SK-MEL-5 (cell line): ENCODE measurements at places on chromosomes 16 and 17. TPM values are rescaled to one million over a fixed set of nuclear protein-coding genes. Genes with fewer than 3 reads are reported as not detected.

DNA sequence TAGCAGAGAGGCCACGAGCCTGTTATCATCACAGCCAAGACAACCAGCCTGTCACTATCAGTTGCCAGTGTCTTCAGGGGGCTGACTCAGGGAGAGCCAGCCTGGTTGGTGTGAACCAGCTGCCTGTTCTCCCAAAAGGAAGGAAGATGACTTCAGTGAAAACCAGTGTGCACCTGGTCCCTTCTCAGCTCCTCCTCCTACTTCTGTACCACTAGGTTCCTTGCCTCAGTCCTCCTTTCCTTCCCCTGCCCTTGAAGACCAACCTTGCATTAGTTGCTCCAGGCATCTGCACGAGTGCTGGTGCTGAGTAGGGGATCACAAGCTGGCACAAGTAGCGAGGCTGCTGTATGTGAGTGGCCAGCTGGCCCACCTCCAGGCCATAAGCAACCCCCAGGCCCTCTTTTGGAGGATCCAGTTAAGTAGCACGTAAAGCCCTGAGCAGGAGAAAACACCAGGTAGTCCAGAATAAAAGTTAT lies 8.5 kb downstream of the TUBG1 start:
- DNase-seq: no peak

GRCh38 chr17:44782326-44782850 lies 23.6 kb downstream of the ADAM11 start:
- DNase-seq: no peak

DNA sequence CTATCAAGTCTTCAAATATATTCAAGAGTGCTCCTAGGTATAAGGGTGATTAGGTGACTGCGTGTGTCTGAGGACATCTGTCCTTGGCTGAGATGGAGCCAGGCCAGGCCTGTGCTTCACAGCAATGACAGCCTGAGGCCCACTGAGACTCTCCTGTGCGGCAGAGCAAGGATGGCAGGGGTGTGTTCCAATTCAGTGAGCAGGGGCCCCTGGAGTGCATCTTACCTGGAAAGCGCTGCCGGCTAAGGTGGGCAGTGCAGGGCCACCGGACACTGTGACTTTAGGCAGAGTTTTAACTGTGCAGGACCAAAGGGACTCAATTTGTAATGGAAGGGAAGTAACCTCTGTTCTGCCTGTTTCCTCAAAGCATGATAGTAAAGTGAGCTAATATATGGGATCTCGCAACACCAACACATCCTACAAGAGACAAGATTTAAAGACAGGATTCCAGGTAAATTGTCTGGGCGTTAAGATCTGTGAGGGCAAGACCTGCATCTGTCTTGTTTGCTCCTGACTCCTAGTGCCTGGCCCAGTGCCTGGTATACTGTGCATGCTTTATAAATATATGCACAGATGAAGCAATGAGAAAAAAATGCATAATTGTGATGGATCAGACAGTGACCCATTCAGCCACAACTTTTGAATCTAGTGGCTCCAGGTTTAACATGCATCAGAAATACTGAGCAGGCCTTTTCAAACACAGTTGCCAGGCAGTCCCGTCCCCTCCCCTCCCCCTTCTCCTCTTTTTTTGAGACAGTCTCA lies 86.7 kb downstream of the MRC2 start:
- DNase-seq: no peak

GRCh38 chr17:54153423-54153822 lies 330.7 kb downstream of the KIF2B start:
- no peak for DNase-seq

DNA sequence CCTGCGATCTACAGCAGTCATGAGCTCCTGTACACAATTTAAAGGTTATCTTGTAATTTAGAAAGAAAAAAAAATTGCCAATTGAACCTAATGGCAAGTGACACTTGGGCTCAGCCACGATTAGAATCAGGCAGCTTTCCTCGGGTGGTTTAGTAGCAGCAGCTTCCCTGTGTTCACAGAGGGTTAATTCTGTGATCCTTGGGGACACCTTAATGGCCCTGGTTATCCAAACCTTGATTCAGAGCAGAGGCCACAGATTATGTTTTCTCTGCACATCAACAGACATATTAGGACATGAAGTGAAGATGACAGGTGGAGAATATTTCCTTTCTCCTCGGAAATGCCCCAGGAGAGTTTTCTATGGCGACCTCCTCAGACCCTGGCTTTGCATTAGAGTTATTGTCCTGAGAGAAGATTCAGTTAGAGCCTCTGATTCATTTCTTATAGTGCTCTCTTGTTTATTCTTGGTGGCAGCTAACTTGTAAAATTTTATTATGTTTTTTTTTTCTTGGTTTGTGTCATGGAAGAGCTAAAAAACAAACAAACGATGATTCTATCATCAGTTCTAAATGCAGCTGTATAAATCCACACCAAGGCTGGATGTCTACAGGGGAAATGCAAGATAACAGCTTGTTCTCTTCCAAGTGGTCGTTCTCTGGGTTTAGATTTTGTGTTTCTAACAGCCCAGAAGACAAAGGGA lies 351.2 kb upstream of the DYNLRB2 start:
- no peak for DNase-seq

DNA sequence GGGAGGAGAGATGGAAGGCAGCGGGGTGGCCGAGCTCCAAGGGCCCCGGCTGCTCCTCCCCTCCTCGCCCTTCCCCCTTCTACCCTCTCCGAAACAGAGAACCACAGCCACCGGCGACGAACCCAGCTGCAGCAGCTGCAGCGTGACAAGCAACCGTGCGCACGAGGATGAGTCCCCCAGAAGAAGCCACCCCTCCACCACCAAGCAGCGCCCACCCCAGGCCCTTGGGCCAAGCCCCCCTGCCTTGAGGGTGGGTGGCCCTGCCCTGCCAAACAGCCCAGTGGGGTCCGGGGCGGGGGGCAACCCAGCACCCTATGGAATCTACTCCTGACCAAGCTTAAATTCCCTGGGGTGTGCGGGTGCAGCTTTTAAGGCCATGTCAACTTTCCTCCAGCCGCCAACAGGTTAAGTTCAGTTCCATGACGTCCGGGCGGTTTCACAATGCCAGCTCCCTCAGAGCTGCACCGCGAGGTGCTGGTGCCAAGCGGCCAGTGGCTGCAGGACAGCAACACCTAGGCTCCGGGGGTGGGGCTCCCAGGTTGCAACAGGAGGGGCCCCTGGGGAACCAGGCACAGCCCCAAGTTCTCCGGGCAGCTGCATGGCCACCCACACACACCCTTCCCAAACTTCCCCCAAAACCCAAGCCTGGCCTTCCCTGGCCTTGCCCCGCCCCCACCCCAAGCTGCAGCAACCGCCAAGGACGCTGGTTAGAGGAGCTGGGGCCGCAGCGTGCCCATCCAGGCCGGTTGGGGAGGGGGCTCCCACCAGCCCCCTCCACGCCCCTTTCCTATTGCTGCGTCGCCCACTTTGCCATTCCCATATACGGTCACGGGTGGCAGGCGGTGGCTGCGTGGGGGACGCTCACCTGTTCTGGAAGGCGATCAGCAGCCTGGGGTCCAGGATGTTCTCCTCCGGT lies 2.0 kb downstream of the CBX4 start:
- peak; percentile 84 for DNase-seq

DNA sequence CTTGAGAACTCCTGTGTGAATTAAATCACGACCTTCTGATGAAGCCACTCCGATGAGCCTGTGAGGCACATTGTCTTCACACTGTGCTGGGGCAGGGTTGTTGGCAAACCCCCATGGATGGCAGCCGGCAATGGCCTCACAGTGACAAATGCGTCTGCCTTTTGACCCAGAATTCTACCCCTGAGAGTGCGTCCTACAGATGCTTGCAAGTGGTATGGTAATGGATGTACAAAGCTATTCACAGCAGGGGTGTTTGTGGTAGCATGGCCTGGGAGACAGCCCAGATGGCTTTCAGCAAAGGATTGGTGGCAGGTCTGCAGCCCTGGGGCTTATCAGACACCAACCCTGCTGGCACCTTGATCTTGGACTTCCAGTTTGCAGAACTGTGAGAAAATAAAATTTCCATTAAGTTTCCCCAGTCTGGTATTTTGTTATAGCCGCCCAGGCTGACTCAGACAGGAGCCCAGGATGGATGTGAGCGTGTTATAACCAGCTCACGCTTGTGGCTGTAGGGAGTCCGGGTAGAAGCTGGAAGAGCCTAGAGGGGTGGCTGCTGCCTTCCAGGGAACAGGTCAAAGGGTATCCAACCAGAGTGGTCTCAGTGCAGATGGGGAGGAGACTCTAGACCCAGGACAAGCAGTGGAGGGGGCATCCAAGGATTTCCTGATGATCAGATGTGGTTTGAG lies 10.1 kb downstream of the AFMID start:
- no peak for DNase-seq

The PSME3 gene
- 139 and 154 TPM in 2 replicates for total RNA-seq

The KRTAP2-2 gene
- total RNA-seq: not detected in 2 replicates

The ZACN gene
- 0.53 and 0.74 TPM in 2 replicates for total RNA-seq

The KRTAP4-9 gene
- total RNA-seq: not detected in 2 replicates

The CACNA1H gene
- 17.4 and 17.6 TPM in 2 replicates for total RNA-seq

The KRTAP9-2 gene
- total RNA-seq: not detected in 2 replicates
